ENCODE measurements at places on chromosomes 1 and 21. TPM values are rescaled to one million over a fixed set of nuclear protein-coding genes. Genes with fewer than 3 reads are reported as not detected.

DNA sequence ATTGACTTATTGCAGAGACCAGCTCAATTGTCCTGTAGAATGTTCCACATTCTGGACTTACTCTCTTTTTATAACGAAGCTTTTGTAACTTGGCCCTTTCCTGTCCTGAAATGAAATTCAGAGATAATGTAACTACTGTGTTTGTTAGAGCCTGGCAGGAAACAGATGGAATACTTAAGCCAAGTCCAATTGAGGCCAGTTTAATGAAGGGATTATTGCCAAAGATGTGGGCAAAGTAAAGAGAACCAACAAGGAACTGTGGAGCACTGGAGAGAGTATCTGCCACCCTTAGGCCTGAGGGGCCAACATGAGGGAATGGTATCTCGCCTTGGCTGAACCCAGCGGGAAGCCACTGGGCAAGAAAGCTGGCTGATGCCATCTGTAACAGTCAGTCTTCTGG, 32.9 kb downstream of the MFSD2A start:
- no peaks in the 10 kb centered on the region for H3K27me3 ChIP-seq
- DNase-seq = no peak

GRCh38 chr21:33268393-33268736, 2.2 kb downstream of the IL10RB start:
- H3K36me3 ChIP-seq = no peaks in the 10 kb centered on the region
- H3K4me1 ChIP-seq = peaks cover 36% of the 10 kb centered on the region
- DNase-seq = peak; percentile 45

- no peak overlapping the region for H3K4me3 ChIP-seq
- no peaks in the 10 kb centered on the region for H3K27me3 ChIP-seq
- no peaks in the 10 kb centered on the region for H3K4me1 ChIP-seq
- no peaks in the 10 kb centered on the region for H3K36me3 ChIP-seq
Observed at GRCh38 chr1:199512037-199512710, 515.3 kb upstream of the NR5A2 start.

DNA sequence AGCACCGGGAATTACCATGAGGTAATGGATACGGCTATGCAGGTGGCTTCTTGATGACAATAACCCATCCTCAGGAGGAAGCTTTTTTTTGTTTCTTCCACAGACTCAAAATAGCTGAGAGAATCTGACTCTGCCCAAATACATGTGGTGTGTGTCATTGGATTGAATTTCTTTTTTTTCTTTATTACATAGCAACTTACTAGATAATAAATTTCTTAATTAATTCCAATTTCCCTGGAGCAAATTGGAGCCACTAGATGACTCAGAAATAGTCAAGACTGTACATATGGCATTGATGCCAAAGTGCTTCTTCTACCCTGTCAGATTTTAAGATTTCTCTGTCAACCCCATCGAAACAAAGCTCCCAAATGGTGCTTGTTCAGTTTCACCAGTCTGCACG, 42.7 kb downstream of the L1TD1 start:
- DNase-seq = no peak
- no peaks in the 10 kb centered on the region for H3K27me3 ChIP-seq
- H3K36me3 ChIP-seq = no peaks in the 10 kb centered on the region
- H3K27ac ChIP-seq = no peak overlapping the region
- H3K4me1 ChIP-seq = no peaks in the 10 kb centered on the region
- H3K4me3 ChIP-seq = no peak overlapping the region

DNA sequence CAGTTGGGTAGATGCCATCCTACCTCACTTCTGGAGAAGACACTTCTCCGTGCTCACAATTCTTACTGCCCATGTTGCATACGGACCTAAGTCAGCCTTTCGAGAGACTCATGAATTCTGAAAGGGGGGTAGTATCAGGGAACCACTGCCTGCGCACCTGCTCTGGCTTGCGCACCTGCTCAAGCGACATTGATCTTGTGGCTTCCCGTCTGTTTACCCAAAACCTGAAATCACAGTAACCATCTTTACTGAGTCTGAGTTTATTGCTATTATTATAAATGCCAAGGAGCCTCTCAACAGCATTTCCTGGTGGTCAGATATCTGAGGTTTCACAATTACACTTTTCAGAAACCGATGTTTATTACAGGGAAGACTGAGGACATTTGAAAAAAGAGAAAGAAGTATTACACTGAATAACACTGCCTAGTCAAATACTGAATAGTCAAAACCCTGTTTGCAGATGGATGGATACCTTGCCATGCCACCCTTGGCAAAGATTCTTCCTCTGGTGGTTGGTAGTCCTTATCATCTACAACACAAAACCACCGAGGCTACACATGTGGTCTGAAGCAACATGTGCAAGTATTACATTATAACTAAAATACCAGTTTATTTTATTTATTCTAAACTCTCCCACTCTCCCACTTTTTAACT, 208.7 kb downstream of the SIPA1L2 start:
- no peaks in the 10 kb centered on the region for H3K4me1 ChIP-seq
- no peaks in the 10 kb centered on the region for H3K36me3 ChIP-seq
- DNase-seq = no peak

DNA sequence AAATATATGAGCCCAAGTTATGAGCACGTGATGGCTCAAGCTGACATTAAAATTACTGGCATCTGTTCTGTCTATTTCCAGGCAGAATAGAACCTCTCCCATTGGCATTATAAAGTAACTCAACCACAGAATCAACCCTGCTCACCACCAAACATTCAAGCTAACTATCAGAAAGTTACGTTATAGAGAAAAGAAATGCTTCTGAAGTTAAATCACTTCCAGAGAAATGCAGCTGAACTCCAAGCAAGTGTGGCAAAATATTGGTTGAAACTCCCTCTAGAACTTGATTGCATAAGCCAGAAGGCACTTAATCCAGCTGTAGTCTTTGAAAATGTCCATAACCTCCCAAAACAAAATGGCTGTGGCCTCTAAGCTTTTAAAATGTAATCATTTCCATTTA, 36.2 kb upstream of the UBE2U start:
- no peaks in the 10 kb centered on the region for H3K27me3 ChIP-seq
- H3K4me1 ChIP-seq = peaks cover 10% of the 10 kb centered on the region
- no peak for DNase-seq
- no peak overlapping the region for H3K4me3 ChIP-seq
- no peaks in the 10 kb centered on the region for H3K36me3 ChIP-seq
- no peak overlapping the region for H3K27ac ChIP-seq

- no peak for DNase-seq
- H3K27me3 ChIP-seq = no peaks in the 10 kb centered on the region
- H3K36me3 ChIP-seq = peaks cover 23% of the 10 kb centered on the region
- H3K27ac ChIP-seq = peak overlapping the region; percentile 97
- H3K4me3 ChIP-seq = peak overlapping the region; percentile 73
Observed at GRCh38 chr1:160342526-160342925, 524 bp downstream of the COPA start.

The NUDT17 gene
- total RNA-seq = 0.95 TPM

- H3K36me3 ChIP-seq = no peaks in the 10 kb centered on the region
- H3K27me3 ChIP-seq = no peaks in the 10 kb centered on the region
- no peak overlapping the region for H3K4me3 ChIP-seq
- H3K4me1 ChIP-seq = no peaks in the 10 kb centered on the region
- DNase-seq = no peak
- H3K27ac ChIP-seq = no peak overlapping the region
Observed at GRCh38 chr1:7553042-7553690, 217.9 kb upstream of the VAMP3 start.

GRCh38 chr1:167981933-167982332, 45.1 kb upstream of the MPC2 start:
- no peak overlapping the region for H3K27ac ChIP-seq
- H3K36me3 ChIP-seq = no peaks in the 10 kb centered on the region
- no peak overlapping the region for H3K4me3 ChIP-seq

DNA sequence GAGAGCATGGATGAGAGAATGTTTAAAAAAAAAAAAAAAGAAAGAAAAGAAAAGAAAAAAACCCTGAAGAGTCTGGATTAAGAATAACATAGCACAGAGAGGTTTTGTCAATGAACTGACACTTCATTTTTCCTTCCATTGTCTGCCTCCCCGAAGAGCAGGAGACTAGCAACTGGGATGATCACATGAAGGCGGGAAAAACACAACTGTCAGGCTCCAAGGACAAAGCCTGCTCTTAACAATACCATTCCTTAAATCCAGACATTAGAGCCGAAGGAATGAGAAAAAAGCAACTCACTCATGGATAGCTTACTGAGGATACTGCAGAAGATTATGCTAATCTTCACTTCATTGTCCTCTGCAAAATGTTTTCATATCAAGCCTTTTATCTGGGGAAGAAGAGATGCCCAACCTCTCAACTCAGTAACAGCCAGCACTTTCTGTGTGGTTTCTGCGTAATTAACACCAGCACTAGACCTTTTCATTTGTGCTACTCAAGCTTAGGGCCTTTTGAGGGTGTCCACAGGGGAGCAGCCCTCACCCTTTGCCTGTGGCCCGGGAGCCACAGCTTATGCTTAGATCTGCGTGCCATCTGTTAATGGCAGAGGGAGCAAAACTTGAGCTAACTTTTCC, 182.3 kb downstream of the BARHL2 start:
- H3K27ac ChIP-seq = no peak overlapping the region
- no peaks in the 10 kb centered on the region for H3K36me3 ChIP-seq
- H3K4me3 ChIP-seq = no peak overlapping the region
- H3K4me1 ChIP-seq = no peaks in the 10 kb centered on the region
- peaks cover 3% of the 10 kb centered on the region for H3K27me3 ChIP-seq
- DNase-seq = no peak

- H3K36me3 ChIP-seq = no peaks in the 10 kb centered on the region
- no peak overlapping the region for H3K27ac ChIP-seq
- H3K4me1 ChIP-seq = no peaks in the 10 kb centered on the region
- H3K27me3 ChIP-seq = peaks cover 6% of the 10 kb centered on the region
- no peak for DNase-seq
Observed at GRCh38 chr1:37018510-37018909, 15.8 kb downstream of the GRIK3 start.

GRCh38 chr1:227895828-227896685, 51.7 kb downstream of the WNT9A start:
- H3K27me3 ChIP-seq = no peaks in the 10 kb centered on the region
- DNase-seq = peak; percentile 6
- H3K27ac ChIP-seq = no peak overlapping the region
- H3K4me3 ChIP-seq = no peak overlapping the region
- no peaks in the 10 kb centered on the region for H3K4me1 ChIP-seq

DNA sequence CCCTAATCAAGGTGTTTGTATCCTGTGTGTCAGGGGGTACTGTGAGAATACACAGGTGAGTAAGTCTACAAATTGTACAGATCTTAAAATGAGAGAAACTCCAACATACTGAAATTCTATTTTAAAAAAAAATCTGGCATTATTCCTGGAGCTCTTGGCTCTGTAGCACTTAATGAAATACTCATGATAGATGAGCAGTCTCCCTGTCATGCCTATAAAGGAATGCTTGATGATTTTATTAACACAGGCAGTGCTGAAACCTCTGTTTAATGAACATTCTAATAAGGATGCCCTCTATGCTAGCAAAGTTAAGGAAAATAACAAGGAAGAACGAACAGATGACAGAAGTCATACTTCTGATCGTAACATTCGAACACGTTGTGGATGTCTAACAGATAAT, 233.9 kb upstream of the NEGR1 start:
- no peak overlapping the region for H3K4me3 ChIP-seq
- H3K27ac ChIP-seq = no peak overlapping the region
- H3K4me1 ChIP-seq = no peaks in the 10 kb centered on the region
- no peak for DNase-seq
- no peaks in the 10 kb centered on the region for H3K36me3 ChIP-seq
- no peaks in the 10 kb centered on the region for H3K27me3 ChIP-seq

The KLHL12 gene
- 26.6 TPM for total RNA-seq

DNA sequence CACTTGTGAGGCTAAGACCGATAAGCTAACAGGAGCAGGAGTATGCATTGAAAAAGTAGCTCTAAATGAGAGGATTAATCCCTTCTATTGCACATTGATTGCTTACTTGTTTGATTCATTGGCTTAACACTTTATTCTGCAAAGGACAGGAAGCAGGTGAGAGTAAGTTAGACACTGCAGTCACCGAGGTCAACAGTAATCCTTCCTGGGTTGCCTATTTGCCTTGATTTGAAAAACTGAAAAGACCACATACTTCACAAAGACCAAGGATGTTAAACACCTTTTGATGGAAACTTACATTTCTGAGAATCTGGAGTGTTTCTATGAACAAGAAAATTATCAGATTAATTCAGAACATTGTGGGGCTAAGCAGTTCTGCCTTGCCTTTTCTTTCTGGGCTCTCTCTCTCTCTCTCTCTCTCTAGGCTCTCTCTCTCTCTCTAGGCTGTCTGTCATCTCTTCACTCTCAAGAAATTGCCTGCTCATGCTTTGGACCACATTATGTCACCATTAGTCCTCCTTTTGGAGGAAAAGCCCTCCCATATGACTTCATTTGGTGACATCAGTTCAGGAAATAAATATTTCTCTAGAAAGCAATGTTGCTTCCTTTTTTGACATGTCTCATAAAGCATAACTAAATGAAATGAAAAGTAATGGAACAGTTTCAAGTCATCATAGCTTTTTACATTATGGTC, 103.8 kb downstream of the TNFSF18 start:
- no peaks in the 10 kb centered on the region for H3K4me1 ChIP-seq
- H3K4me3 ChIP-seq = no peak overlapping the region
- no peak overlapping the region for H3K27ac ChIP-seq
- no peaks in the 10 kb centered on the region for H3K36me3 ChIP-seq
- no peaks in the 10 kb centered on the region for H3K27me3 ChIP-seq
- DNase-seq = no peak

Measured in transverse colon (tissue), 4 donors.